ENCODE measurements at places on chromosomes 13 and 19. TPM values are rescaled to one million over a fixed set of nuclear protein-coding genes. Genes with fewer than 3 reads are reported as not detected.

GRCh38 chr19:7534531-7535046 is 928 bp upstream of the PNPLA6 start:
- H3K4me1 ChIP-seq = no peaks in the 10 kb centered on the region
- H3K27ac ChIP-seq = peak overlapping the region; percentile 74
- H3K27me3 ChIP-seq = no peaks in the 10 kb centered on the region
- no peaks in the 10 kb centered on the region for H3K36me3 ChIP-seq

DNA sequence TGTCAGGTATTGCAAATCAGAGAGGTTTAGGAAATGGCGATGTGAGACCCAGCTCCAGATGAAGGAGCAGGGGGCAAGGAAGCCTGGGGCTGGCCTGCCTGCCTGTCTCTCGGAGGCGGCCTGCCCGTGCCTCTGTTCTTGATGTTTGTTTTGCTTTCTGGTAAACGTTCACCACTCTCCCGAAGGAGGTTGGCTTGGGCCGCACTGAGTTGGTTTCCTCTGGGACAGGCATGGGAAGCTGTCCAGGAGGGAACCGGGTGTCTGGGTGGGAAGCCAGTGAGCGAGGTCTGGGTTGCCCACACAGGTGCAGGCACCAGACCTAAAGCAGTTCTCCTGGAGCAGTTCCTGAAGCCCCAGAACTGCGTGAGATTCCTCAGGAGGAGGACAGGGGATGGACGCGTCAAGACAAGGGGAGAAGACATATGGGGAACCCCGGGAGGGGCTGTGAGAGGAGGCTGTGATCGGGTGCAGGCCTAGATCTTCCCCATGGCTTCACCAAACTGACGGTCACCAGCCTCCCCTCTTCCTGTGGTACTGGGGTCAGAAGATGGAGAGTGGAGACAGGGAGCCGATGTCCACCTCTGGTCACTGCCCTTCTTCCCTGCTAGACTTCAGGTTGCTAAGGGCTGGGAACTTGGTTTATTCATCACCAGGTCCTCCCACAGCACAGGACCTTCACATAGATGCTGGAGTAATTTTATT is 15.2 kb downstream of the COL4A2 start:
- no peaks in the 10 kb centered on the region for H3K27me3 ChIP-seq
- H3K4me1 ChIP-seq = peaks cover 30% of the 10 kb centered on the region
- H3K27ac ChIP-seq = no peak overlapping the region
- no peak overlapping the region for H3K4me3 ChIP-seq
- peaks cover 59% of the 10 kb centered on the region for H3K36me3 ChIP-seq

- no peak for DNase-seq
- no peaks in the 10 kb centered on the region for H3K4me1 ChIP-seq
- no peak overlapping the region for H3K4me3 ChIP-seq
- H3K36me3 ChIP-seq = no peaks in the 10 kb centered on the region
- no peak overlapping the region for H3K27ac ChIP-seq
- no peaks in the 10 kb centered on the region for H3K27me3 ChIP-seq
Measured at GRCh38 chr13:41631296-41631965, 174.1 kb downstream of the RGCC start.

DNA sequence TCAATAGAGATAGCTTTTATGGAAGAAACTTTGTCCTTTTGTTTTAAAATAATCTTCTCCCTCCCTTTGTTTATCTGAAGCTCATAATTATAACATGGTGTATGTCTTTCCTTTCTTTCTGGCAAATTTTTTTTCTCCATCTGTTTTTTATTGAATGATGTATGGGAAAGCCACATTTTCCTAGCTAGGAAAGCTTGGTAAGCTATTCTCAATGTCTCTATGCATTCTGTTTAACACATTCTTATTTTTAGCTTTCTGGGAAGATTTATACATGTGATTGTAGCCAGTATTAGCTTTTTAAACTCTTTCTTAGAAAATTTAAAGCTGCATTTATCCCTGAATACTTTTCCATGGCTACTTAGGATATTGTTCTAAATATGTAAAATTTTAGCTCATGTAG is 124.9 kb upstream of the CSNK1A1L start:
- H3K4me3 ChIP-seq = no peak overlapping the region
- no peak for DNase-seq
- H3K4me1 ChIP-seq = peaks cover 3% of the 10 kb centered on the region
- H3K27ac ChIP-seq = no peak overlapping the region
- H3K27me3 ChIP-seq = no peaks in the 10 kb centered on the region

- H3K4me3 ChIP-seq = no peak overlapping the region
- H3K27ac ChIP-seq = no peak overlapping the region
- H3K4me1 ChIP-seq = no peaks in the 10 kb centered on the region
- DNase-seq = no peak
Measured at GRCh38 chr13:76745261-76746200, 140.7 kb downstream of the KCTD12 start.

GRCh38 chr13:31967155-31967554 is 64.4 kb upstream of the FRY start:
- DNase-seq = no peak
- H3K27me3 ChIP-seq = no peaks in the 10 kb centered on the region
- H3K4me3 ChIP-seq = no peak overlapping the region
- no peak overlapping the region for H3K27ac ChIP-seq
- no peaks in the 10 kb centered on the region for H3K36me3 ChIP-seq

GRCh38 chr19:33301144-33301899 is 1.0 kb downstream of the CEBPA start:
- no peaks in the 10 kb centered on the region for H3K36me3 ChIP-seq
- DNase-seq = peak; percentile 73
- H3K27me3 ChIP-seq = peaks cover 45% of the 10 kb centered on the region
- no peak overlapping the region for H3K27ac ChIP-seq
- no peaks in the 10 kb centered on the region for H3K4me1 ChIP-seq

DNA sequence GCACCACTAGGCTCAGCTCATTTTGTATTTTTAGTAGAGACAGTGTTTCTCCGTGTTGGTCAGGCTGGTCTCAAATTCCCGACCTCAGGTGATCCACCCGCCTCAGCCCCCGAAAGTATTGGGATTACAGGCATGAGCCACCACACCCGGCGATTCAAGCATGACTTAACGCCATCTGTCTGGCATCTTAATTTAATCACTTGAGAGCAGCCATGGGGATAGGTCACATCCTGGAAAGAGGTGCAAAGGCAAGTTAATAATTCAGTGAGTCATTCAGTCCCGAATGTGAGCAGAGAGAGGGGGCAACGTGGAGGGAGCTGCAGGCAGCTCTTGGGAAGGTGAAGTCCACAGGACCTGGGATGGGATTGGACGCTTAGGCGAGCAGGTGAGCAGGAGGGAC is 31.7 kb upstream of the USP29 start:
- no peaks in the 10 kb centered on the region for H3K27me3 ChIP-seq
- DNase-seq = no peak
- H3K27ac ChIP-seq = no peak overlapping the region
- H3K4me3 ChIP-seq = no peak overlapping the region
- H3K36me3 ChIP-seq = no peaks in the 10 kb centered on the region

BCL3 gene
- total RNA-seq = 1.8 TPM

DNA sequence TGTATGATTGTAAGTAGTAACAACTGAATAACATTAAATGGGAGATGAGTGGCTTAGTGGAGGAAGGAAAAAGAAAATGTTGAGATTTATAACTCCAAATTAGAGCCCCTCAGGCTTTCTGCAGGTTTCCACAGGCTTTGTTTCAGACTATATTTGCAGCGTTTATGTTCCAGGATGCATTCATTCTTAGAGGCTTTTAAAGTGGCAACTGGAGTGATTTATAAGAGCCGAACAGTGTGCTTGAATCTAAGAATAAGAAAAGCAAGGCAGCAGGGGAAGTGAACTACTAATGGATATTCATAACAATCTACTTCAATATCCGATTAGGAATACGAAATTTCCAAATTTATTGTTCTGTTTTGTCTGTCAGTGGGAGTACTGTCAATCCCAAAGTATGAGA is 91.0 kb downstream of the UFM1 start:
- no peak overlapping the region for H3K4me3 ChIP-seq
- no peak overlapping the region for H3K27ac ChIP-seq
- no peak for DNase-seq
- no peaks in the 10 kb centered on the region for H3K27me3 ChIP-seq

DNA sequence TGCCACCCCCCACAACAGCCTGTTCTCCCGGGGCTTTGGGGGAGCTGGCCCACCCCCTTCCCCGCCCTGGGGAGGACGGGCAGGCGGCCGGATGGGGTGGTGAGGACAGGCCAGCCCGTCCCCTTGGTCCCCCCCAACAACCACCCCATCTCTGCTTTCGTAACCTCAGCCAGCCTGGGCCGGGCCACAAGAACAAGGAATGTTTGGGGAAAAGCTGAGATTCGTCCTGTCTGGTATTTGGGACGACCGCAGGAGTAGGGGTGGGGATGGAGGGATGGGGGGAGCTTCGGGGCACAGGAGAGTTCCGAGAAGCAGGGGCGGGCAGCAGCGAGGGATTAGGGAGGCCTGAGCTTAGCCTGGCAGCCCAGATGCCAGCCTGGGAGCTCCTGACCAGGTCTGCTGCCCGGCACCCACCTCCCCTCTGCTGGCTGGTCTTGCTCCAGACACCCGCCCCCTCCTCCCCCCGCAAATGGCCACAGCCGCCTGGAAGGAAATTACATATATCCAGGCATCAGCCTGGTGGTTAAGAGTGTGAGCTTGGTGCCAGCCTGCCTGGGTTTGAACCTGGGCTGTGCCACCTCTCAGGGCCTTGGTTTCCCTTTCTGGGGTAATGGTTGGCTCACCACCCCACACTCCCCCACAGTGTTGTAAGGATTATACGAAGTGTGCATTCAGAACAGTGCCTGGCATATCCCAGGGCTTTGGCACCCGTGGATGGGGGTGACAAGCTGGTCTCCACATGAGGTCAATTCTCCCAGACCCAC is at the start of gene PODNL1:
PODNL1 (minus strand) TSS at position 117 of the 764 bp plus-strand sequence. CDS start 236 bp downstream, outside the sequence.
- no peaks in the 10 kb centered on the region for H3K27me3 ChIP-seq
- H3K4me1 ChIP-seq = no peaks in the 10 kb centered on the region
- no peak within 1 kb of the TSS for H3K4me3 ChIP-seq
- no peak for DNase-seq
- no peaks in the 10 kb centered on the region for H3K36me3 ChIP-seq
- H3K27ac ChIP-seq = no peak within 1 kb of the TSS

GRCh38 chr13:31073859-31074718 is 87.6 kb downstream of the HSPH1 start:
- H3K36me3 ChIP-seq = no peaks in the 10 kb centered on the region
- no peaks in the 10 kb centered on the region for H3K27me3 ChIP-seq
- H3K4me1 ChIP-seq = no peaks in the 10 kb centered on the region
- no peak for DNase-seq

DNA sequence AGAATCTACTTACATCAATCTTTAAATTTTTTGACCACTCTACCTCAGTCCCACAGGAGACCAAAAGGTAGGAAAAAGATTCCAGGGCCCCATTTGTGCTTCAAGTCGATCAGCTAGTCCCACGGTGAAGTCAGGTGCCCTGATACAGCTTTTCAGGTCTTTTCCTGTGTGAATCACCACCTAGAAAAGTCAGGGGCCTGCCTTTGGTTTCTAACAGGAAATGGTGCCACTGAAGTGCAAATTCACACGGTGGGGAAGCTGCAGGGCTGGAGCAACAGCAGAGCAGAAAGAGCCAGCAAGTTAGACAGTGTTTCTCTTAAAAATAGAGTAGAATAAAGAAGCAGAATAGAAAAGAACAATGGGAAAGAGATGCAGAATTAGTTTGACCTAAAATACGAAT is 107.5 kb downstream of the KLF12 start:
- peak; percentile 91 for DNase-seq
- H3K27ac ChIP-seq = no peak overlapping the region
- peaks cover 14% of the 10 kb centered on the region for H3K4me1 ChIP-seq
- peak overlapping the region; percentile 9 for H3K4me3 ChIP-seq
- H3K27me3 ChIP-seq = no peaks in the 10 kb centered on the region

- no peaks in the 10 kb centered on the region for H3K4me1 ChIP-seq
- no peaks in the 10 kb centered on the region for H3K36me3 ChIP-seq
- no peaks in the 10 kb centered on the region for H3K27me3 ChIP-seq
- H3K4me3 ChIP-seq = no peak overlapping the region
- peak; percentile 84 for DNase-seq
- H3K27ac ChIP-seq = peak overlapping the region; percentile 80
Measured at GRCh38 chr13:33610438-33611120, 207.4 kb upstream of the RFC3 start.

METTL21C gene
- not detected for total RNA-seq

NDUFA7 gene
- 86.2 TPM for total RNA-seq

GRCh38 chr13:23928985-23929384 is 31.7 kb upstream of the C1QTNF9B start:
- H3K27me3 ChIP-seq = no peaks in the 10 kb centered on the region
- DNase-seq = no peak
- H3K4me1 ChIP-seq = no peaks in the 10 kb centered on the region
- H3K4me3 ChIP-seq = no peak overlapping the region

CEACAM8 gene
- total RNA-seq = not detected

GRCh38 chr13:60435762-60436374 is 38.8 kb downstream of the TDRD3 start:
- no peak overlapping the region for H3K4me3 ChIP-seq
- H3K27me3 ChIP-seq = no peaks in the 10 kb centered on the region
- H3K4me1 ChIP-seq = no peaks in the 10 kb centered on the region
- DNase-seq = no peak

ZNF573 gene
- 14.0 TPM for total RNA-seq

DNA sequence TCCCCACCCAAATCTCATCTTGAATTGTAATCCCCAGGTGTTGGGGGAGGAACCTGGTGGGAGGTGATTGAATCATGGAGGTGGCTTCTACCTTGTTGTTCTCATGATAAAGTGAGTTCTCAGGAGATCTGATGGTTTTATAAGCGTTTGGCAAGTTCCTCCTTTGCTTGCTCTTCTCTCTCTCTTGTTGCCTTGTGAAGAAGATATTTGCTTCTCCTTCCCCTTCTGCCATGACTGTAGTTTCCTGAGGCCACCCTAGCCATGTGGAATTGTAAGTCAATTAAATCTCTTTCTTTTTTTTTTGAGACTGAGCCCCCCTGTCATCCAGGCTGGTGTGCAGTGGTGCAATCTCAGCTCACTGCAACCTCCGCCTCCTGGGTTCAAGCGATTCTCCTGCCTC is 34.4 kb downstream of the VSTM1 start:
- H3K4me3 ChIP-seq = no peak overlapping the region
- no peaks in the 10 kb centered on the region for H3K4me1 ChIP-seq
- no peak overlapping the region for H3K27ac ChIP-seq

DNA sequence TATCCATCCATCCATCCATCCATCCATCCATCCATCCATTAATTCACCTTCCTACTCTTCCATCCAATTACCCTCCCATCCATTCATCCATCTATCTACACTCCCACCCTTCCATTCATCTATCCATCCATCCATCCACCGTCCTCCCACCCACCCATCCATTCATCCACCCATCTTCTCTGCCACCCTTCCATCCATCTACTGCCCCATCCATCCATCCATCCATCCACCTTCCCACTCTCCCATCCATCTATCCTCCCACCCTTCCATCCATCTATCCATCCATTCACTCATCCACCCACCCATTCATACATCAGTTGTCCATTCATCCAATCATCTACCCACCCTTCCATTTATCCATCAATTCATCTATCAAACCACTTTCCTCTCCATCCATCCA is 54.3 kb downstream of the NWD1 start:
- H3K27me3 ChIP-seq = no peaks in the 10 kb centered on the region
- H3K4me1 ChIP-seq = no peaks in the 10 kb centered on the region
- H3K4me3 ChIP-seq = no peak overlapping the region
- no peaks in the 10 kb centered on the region for H3K36me3 ChIP-seq
- no peak overlapping the region for H3K27ac ChIP-seq

ACP7 gene
- total RNA-seq = not detected

TPP2 gene
- total RNA-seq = 82.1 TPM

DAPK3 gene
- total RNA-seq = 89.9 TPM

OR7A5 gene
- not detected for total RNA-seq

Data from endodermal cell (in vitro differentiated cells).